ENCODE measurements at places on chromosomes 1 and 21.

- no peak for DNase-seq
These were observed at the start of gene S100B for GRCh38 chr21:46604975-46605766. Gene S100B (minus strand): TSS chr21:46605082. CDS start chr21:46602415, 2,667 bp downstream.

DNA sequence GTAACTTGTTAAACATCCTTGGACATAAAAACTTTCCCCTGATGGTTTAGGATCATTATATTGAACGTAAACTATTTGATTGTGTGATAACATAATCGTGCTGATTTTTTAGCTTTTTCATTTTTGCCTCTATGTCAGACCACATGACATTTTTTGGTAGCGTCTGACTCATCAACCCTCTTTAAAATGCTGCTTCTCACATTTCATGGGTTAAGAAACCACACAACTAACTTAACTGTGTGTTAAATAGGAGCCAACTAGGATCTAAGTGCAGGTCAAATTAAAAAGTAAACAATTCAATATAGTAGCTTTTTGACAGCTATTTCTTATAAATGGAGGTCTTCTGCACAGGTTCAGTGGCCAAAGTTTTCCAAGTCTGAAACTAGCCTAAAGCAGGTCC lies 9.8 kb downstream of the BTG3 start:
- no peak for DNase-seq

DNA sequence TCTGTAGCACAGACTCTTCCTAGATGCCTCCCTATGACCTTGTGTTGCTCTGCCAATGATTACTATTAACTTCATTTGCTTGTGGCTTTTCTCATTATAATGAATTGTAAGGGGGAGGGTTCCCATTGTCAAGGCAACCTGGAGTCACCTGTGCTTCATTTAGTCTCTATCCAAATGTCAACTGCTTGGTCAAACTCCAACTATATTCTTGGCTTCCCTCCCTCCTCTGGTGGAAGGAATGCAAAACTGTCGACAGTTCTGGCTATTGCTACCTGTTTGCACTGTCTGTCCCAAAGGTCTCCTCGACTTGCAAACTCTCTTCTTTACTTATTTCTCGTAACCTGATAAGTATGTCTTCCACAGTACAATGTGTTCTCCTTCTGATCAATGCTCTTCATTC lies 100.3 kb downstream of the CACNA1E start:
- no peak for DNase-seq

GRCh38 chr1:11352816-11353799 lies 80.1 kb downstream of the UBIAD1 start:
- no peak for DNase-seq
